ENCODE measurements at places on chromosomes 11 and 22.

GRCh38 chr11:42412590-42412989 lies 899.2 kb upstream of the API5 start:
- DNase-seq: no peak

- DNase-seq: no peak
These were observed 192.5 kb upstream of the RAG2 start for GRCh38 chr11:36790526-36790925.

GRCh38 chr11:70146895-70147520 lies 56.1 kb upstream of the FADD start:
- no peak for DNase-seq

DNA sequence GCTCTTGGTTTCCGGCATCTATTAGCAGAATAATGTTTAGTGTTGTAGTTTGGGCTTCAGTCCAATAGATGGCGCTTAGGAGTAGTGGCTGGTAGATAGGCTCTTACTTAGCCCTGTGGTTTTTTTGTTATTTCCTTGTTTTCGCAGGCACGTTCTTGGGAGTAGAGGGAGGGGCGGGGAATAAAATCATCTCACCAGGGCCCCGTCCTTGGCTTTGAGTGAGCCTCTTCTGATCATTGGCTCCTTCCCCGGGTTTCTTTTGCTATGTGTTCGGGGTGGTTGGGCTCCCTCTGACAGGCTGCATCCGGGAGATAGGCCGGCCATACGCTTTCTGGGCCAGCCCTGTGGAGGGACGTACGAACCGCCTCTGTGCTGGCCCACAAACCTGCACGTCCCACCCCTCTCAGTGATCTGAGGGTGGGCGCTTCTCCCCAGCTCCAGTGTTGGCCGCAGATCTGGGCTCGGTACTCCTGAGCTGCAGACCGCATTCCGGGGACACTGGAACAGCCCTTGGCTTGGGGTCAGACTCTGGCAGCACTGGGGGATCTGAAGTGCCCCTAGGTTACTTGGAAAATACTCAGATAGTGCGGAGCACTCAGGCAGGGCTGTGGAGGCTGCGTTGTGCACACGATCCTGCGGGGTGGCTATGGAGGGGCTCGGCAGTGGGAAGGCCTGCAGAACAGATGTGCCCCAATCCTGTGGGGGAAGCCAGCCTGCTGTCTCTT lies 217.0 kb downstream of the DYNC2H1 start:
- DNase-seq: no peak

- no peak for DNase-seq
These were observed 38.4 kb downstream of the AMBRA1 start for GRCh38 chr11:46555267-46556054.

DNA sequence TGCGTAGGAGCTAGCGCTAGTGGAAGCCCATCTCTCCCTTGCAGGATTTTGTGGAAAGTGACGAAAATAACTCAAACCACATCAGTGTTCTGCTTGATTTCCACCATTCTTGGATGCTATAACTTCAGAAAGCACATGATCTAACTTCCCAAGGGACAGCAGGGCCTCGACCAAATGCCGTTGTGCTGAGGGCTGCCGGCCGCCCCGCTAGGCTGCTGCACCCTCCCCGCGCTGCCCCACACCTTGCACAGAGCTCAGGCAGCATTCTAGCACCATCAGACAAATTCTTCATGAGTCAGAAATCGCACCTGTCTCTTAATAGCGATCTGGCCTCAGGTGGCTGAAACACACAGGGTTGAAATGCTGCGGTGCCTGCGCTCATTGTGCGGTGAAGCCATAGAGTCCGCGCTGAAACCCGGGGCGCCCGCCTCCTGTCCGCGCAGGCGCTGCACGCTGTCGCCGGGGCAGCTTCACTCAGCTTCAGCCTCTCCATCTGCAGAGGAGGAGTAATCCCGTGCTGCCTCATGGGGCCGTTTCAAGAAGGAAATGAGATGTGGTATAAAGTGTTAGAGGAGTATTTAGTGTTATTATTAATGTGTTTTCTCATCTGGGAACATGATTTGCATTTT lies 59.2 kb upstream of the B3GAT1 start:
- DNase-seq: no peak

- DNase-seq: no peak
These were observed 3.0 kb upstream of the PACSIN3 start for GRCh38 chr11:47189100-47189834.

GRCh38 chr11:107770551-107770951 lies 58.7 kb upstream of the SLN start:
- no peak for DNase-seq
